ENCODE measurements at places on chromosomes 1 and 21. TPM values are rescaled to one million over a fixed set of nuclear protein-coding genes. Genes with fewer than 3 reads are reported as not detected.

GRCh38 chr1:167784876-167785550 is 63.2 kb downstream of the MPZL1 start:
- no peak overlapping the region for H3K4me3 ChIP-seq
- no peaks in the 10 kb centered on the region for H3K4me1 ChIP-seq
- H3K36me3 ChIP-seq = peaks cover 48% of the 10 kb centered on the region

SPRR2E gene
- total RNA-seq = not detected

FCMR gene
- total RNA-seq = 0.37 TPM

DNA sequence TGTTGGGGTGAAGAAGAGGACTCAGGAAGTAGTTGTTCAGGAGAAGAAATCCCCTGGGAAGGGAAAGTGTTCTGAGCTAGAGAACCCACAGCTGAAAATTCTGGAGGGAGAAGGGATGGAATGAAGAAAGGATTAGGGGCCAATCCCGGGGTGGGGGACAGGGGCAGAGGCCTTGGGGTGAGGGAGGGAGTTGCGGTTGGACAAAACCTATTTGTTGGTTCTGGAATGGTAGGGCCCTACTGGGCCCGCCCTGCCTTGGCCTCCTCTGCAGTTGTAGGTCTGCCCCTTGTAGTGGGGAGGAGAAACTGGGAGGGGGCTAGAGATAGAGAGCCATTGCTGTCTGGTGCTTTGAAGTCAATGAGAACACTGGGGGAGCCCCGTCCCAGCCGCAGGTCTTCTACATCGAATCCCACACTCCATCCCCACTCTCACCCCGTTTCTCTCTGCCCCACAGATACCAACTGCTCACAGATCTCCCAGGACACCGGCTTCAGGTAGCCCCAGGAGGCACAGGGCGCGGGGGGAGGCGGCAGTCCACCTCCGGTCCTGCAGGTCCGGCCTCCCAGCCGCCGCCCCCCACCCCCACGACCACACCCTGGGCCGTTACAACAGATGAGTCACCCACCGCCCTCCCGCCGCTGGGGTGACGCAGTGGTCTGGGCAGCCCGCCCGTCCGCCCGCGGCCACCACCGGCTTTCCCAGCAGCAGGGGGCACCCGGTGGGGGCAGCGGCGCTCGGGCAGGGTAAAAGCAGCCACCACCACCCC is 1.1 kb downstream of the TAGLN2 start:
- DNase-seq = no peak
- H3K4me1 ChIP-seq = peaks cover 33% of the 10 kb centered on the region
- peaks cover 17% of the 10 kb centered on the region for H3K36me3 ChIP-seq
- H3K27me3 ChIP-seq = peaks cover 18% of the 10 kb centered on the region

DNA sequence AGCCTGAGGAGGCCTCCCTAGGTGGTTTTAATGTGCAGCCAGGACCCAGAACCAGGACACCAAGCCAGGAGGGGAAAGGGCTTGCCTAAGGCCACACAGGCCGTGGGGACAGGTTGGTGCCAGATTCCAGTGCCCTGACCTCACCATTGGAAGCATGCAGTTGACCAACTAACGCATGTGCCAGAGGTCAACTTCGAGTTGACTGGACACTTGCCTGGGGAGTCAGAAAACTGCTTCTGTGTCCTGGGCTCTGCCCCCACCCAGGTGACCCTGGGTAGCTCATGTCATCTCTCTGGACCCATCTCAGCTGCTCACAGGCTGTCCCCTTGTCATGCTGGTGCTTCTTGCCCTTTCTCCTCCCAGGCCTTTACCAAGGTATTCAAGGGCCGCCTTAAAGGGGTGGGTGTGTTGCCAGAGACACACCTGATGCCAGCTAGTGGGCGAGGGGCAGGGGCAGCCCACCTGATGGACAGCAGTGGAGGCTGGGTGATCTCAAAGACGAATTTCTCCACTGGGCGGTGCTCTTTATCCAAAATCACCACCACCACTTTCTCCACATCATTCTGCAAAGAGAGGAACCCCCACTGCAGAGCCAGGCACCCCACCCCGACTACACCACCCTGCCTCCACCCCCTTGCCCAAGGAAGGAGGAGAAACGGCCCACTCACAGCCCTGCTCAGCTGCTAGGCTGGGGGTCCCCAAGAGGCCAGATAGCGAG is 4.4 kb downstream of the MAD2L2 start:
- no peak overlapping the region for H3K27ac ChIP-seq
- peaks cover 21% of the 10 kb centered on the region for H3K4me1 ChIP-seq
- no peaks in the 10 kb centered on the region for H3K27me3 ChIP-seq
- no peak for DNase-seq
- H3K36me3 ChIP-seq = peaks cover 58% of the 10 kb centered on the region

DNA sequence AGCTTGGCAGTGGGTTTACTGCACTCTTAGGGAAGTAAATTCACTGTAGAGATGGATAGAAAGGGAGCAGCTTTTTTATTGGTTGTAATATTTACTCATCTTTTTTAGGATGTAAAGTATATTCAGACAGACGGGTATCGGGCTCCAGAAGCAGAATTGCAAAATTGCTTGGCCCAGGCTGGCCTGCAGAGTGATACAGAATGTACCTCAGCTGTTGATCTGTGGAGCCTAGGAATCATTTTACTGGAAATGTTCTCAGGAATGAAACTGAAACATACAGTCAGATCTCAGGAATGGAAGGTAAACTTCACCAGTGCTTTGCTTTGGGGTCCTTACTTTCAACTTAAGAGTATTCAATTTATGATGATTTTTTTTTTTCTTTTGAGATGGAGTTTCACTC is 3.2 kb downstream of the UHMK1 start:
- no peak overlapping the region for H3K27ac ChIP-seq
- H3K4me3 ChIP-seq = no peak overlapping the region
- no peaks in the 10 kb centered on the region for H3K27me3 ChIP-seq
- H3K36me3 ChIP-seq = peaks cover 32% of the 10 kb centered on the region
- H3K4me1 ChIP-seq = peaks cover 18% of the 10 kb centered on the region
